ENCODE measurements at places on chromosomes 1 and 21. TPM values are rescaled to one million over a fixed set of nuclear protein-coding genes. Genes with fewer than 3 reads are reported as not detected.

The C1orf116 gene
- not detected for total RNA-seq

The PRAMEF1 gene
- not detected for total RNA-seq

The RPE65 gene
- not detected for total RNA-seq

The ERICH3 gene
- not detected for total RNA-seq

The RGSL1 gene
- not detected for total RNA-seq

The GJA5 gene
- not detected for total RNA-seq

The CCDC28B gene
- total RNA-seq, result 20.6 TPM

The POGK gene
- 68.1 TPM for total RNA-seq

The MYBPHL gene
- total RNA-seq, result not detected

The CLDN19 gene
- not detected for total RNA-seq

The IGSF3 gene
- total RNA-seq, result 2.1 TPM

The OLIG2 gene
- not detected for total RNA-seq

The UQCRHL gene
- 2.0 TPM for total RNA-seq

The CYP4Z1 gene
- total RNA-seq, result not detected

The LCE1D gene
- total RNA-seq, result not detected

The EPHA2 gene
- total RNA-seq, result not detected

The KIF2C gene
- total RNA-seq, result 45.4 TPM

The KRTAP13-1 gene
- total RNA-seq, result not detected

The TSTD1 gene
- total RNA-seq, result 43.2 TPM

The PPFIA4 gene
- 14.7 TPM for total RNA-seq

The SERINC2 gene
- total RNA-seq, result not detected

The S100A9 gene
- not detected for total RNA-seq

The NUDT4B gene
- total RNA-seq, result 0.44 TPM

The DPH2 gene
- total RNA-seq, result 79.7 TPM

The NIBAN1 gene
- total RNA-seq, result 37.3 TPM

The FCER1G gene
- 0.95 TPM for total RNA-seq

The TTC39A gene
- total RNA-seq, result 0.21 TPM

The OR2T10 gene
- not detected for total RNA-seq

The IFI44L gene
- 1.3 TPM for total RNA-seq

The PRELP gene
- total RNA-seq, result not detected

Data from activated CD8-positive, alpha-beta memory T cell treated with anti-CD3 and anti-CD28 coated beads for 36 hours (primary cell).